ENCODE measurements at places on chromosomes 7 and 10. TPM values are rescaled to one million over a fixed set of nuclear protein-coding genes. Genes with fewer than 3 reads are reported as not detected.

DNA sequence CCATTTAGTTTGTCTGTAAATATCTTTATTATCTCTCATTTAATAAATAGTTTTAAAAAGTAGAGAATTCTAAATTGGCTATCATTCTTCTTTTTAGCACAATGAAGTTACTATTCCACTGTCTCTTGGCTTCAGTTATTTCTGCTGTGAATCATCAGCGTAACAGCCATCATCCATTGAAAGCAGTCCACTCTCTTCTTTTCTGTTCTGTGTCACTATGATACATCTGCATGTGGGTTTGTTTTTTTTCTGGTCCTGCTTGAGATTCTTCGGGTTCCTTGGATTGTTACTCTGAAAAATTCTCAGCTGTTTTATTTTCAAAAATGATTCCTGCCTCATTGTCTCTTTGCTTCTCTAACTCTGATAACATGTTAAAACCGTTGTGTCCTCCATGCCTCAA lies 52.5 kb downstream of the CSGALNACT2 start:
- no peak for DNase-seq

GBX1 gene
- total RNA-seq = not detected

- DNase-seq = no peak
Measured at GRCh38 chr7:44150466-44150832, 9.3 kb upstream of the MYL7 start.

DNA sequence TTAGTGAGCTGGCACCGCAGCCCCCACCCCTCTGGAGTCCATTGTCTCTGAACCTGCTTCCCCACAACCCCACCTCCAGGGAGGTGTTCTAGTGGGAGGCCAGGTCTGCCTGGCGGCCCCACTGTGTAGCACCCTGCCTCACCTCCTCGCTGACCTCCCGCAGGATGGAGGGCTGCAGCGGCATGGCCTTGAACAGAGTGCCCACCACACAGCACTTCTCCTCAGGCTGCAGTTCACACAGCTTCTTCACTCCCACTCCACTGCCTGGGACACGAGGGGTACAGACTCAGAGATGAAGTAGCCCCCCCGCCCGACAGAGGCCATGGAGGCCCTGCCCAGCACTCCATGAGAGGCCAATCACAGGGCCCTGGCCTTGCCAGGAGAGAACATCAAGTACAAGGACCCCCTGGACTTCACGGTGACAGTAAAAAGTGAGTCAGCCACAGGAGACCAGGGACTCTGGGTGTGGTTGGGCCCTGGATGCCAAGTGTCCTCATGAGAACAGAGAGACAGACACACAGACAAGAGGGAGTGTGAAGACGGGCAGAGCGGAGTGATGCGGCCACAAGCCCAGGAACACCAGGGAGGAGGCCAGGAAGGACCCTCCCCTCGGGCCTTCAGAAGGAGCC lies 5.4 kb downstream of the POLD2 start:
- no peak for DNase-seq

CRPPA gene
- total RNA-seq = 2.0 TPM

DNA sequence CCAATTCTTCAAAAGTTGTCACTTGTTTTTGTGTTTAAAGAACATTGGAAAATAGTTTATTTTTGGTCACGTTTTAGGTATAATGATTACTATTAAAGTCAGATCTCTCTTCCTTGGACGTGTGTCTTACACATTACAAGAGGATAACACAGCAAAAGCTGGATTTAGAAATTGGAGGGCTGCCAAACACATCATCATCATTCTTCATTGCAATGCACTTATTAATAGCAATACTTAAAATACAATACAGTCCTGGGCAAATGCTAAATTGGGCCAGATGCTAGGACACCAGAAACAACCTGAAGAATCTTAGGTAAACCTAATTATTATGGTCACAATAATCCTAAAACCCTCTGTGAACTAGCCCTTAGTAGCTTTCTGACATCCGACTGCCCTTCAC lies 303.6 kb downstream of the DGKB start:
- DNase-seq = no peak

GRCh38 chr10:31437959-31438358 lies 118.9 kb downstream of the ZEB1 start:
- DNase-seq = no peak

DNA sequence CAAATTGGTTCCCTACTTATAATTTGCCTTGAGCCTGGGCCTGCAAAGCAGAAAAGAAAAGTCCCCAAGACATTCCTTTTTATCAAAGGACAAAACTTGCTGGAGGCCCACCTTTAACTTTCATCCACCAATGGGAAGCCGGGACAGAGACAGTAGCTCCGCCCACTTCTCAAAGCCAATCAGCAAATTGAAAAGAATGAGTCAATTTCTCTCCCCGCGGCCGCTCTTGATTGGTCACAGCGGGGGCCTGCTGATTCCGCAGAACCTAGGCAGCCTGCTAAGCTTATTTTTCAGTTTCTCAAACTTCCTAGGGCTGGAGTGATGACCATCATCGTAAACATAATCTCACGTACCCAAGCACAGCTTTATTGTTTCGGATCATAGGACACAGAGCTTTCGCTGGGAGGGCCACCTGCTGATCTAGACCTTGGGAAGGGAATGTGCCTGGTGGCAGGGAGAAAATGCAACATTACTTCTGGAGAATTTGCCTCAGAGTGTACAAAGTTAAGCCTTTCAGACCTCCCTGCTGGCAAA lies at the start of gene SLC13A4:
Gene SLC13A4 (minus strand): TSS at position 51 of the 534 bp plus-strand sequence. CDS start 690 bp downstream, outside the sequence.
- DNase-seq = no peak

DNA sequence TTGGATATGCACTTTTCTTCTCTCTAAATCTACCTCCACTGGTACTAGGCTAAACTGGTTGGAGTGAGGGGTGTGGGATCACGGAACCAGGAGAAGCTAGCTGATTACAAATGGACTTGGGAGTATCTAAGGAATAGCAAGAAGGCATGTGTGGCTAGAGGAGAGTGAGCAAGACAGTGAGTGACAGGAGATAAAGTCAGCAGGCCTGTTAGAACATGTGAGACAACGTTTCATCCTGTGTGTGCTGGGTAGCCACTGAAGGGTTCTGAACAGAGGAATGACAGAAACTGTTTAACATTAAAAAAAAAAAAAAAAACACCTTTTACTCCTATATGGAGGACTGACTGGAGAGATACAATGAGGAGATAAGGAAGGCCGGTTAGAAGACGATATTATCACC lies 51.7 kb downstream of the ZNF438 start:
- DNase-seq = no peak

LIPN gene
- total RNA-seq = not detected

GRCh38 chr10:72762042-72762441 lies 70.1 kb downstream of the MCU start:
- no peak for DNase-seq

Measured in uterus (tissue), 4 donors.